Activated CD8-positive, alpha-beta memory T cell treated with anti-CD3 and anti-CD28 coated beads, Interleukin-2, amount 50 U/mL, for 4 hours (primary cell): ENCODE measurements at places on chromosomes 16 and 17.

- DNase-seq = no peak
Observed at GRCh38 chr17:21177854-21178600, 35.9 kb downstream of the TMEM11 start.

- no peak for DNase-seq
Observed at GRCh38 chr17:7557147-7557764, 1.3 kb upstream of the TNFSF13 start.

DNA sequence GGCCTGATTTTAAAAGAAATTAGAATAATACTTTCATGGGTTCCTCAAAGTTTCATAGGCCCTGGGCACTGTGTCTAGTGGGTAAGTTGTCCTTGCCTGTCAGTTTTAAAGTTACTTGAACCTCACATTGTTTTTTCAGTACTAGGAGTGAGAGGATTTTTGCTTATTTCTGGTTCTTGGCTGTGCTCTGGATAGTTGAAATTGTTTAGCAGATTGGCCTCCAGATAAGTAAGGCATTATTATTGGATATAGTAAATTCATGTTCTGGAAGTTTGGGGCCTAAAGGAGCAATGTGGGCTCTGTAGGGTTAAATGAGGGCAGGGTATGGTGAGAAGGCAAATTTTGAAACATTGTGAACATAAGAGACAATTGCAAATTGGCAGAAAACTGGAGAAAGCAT lies 78.5 kb downstream of the WNT3 start:
- DNase-seq = no peak

- no peak for DNase-seq
Observed at GRCh38 chr17:6454495-6455320, 10.5 kb downstream of the PIMREG start.

DNA sequence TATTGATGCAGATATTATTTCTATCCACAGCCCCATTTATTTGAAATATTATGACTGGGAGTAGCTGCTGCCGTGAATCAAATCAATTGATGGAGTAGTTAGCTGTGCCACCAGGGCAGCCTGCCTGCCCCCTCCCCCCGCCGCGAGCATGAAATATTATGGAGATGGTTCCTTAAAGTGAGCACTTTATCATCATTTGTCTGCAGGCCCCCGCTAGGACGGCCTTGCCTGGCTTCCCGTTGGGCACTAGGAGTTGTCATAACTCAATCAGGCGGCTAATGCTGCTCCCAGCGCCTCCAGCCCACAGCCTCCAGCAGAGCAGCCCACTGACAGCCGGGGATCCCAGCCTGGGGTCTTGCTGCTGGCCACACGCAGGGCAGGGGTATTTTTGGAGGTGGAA lies 173.9 kb downstream of the SALL1 start:
- no peak for DNase-seq
